SK-N-SH (cell line): ENCODE measurements at places on chromosomes 3 and 15. TPM values are rescaled to one million over a fixed set of nuclear protein-coding genes. Genes with fewer than 3 reads are reported as not detected.

Gene GOLGA6L4
- 0.94 and 1.3 TPM in 2 replicates for polyA plus RNA-seq

- no peak for DNase-seq
These were observed 7.7 kb downstream of the FILIP1L start for GRCh38 chr3:100106531-100107141.

Gene GXYLT2
- polyA plus RNA-seq = 9.1 and 9.3 TPM in 2 replicates

Gene SPINT1
- 0.58 and 2.0 TPM in 2 replicates for polyA plus RNA-seq

DNA sequence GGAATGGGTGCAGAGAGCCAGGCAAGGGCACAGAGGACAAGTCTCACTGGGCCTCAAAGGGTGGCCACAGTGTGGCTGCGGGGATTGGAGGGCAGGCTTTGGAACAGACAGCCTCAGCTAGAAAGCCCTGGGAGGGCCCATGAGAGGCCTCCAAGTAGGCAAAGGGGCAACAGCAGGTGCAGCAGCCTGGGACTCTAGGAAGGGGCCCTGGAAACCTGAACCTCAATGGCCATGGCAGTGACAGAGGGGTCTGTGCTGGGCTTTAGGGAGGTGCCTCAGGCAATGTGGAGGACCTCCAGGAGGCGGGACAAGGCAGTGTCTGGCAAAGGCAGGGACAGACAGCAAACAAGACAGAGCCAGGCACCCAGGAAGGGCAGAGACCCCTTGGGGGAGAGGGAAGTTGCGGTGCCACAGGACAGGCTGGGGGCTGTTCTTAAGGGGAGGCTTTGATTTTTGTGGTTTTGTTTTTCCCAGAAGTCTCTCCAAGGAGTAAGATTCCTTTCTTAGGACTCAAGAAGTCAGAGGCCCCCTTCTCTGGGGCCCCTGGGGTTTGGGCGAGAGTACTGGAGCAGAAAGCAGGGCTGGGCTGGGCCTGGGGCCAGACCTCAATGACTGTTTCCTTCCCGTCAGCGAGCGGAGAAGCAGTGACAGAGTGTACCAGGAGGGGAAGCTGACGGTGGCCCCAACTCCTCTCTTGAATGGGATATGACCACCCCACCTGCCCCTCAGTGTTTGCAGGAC, 9.7 kb downstream of the STOML1 start:
- no peak for DNase-seq

DNA sequence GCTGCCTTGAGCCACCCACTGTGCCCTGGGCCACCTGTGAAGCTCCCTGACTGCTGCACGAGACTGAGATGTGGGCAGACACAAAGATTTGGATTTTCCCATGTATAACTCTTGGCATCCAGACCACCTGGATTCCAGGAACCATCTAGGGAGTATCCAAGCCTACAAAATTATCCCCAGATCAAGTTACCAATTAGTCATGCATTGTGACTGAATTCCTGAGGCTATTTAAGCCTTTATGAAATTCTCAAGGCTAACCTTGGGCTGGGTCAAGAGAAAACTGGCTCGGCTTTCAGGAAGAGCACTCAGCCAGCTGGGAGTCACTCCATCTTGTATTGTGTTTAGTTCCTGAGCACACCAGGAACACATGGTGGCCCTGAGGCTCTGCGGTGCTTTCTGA, 13.3 kb upstream of the ATP13A5 start:
- no peak for DNase-seq

DNA sequence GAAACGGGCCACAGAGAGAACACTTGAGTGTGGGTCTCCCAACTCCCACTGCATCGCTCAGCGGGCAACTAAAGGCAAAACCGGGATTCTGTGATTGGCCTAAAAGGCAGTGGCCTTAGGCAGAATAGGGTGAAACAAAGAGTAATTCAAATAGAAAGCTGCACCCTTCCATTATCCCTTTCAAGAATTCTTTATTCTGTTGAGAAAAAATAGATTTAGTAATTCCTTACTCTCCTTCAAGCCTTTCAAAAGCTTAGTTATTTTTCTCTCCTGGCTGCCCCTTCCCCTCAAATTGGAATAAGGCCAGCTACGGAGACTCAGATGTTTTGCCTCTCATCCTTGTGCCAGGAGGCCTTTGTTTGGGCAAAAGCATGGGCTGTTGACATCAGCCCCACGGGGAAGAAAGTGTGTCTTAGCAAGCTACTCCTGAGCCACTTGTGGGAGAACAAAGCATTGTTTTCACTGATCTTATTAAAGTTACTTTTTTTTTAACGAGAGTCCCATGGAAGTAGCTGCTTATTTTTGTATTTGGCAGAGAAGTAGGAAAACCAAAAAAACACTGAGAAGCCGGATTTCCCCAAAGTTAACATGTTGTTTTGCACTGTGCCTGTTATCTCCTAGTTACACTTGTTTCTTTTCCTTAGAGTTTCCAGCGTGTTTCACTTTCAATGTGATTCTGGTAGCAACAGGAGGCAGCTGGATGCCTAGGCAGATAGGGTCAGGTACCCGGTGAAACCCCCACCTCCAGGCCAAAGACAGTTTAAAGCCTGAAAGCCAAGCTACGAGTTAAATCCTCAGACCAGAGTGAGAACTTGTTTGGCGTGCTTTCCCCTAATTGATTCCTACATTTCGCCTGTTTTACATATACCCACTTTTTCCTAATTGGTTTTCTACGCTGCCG, 2.2 kb downstream of the ST6GAL1 start:
- no peak for DNase-seq

GRCh38 chr3:112569265-112569664, 7.4 kb downstream of the SLC35A5 start:
- DNase-seq = no peak

- DNase-seq = no peak
These were observed 34.6 kb upstream of the SV2B start for GRCh38 chr15:91065505-91065904.

Gene ACTRT3
- polyA plus RNA-seq = 1.2 and 1.6 TPM in 2 replicates

DNA sequence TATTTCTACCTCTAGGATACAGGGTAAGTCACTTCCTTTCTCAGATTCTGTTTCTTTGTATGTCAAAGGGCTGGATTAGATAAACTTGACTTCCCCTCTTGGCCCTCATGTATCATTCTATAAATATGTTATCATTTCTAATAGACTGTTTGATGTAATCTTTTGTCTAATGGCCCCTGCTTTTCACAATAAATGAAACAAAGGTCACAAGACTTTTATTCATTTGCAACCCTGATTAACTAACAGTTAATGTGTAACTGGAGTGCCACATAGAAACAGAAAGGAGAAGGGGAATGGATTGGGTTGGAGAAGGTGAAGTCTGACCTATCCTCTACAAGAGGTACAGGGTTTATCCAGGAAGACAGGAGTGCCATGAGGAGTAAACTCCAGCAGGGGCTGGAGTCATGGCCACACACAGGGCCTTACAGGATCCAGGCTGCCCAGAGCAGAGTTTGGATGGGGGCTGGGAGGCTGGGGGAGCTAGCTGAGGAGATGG, 8.0 kb upstream of the B3GNT5 start:
- no peak for DNase-seq

- no peak for DNase-seq
These were observed 25.9 kb downstream of the RAD18 start for GRCh38 chr3:8937064-8938020.

DNA sequence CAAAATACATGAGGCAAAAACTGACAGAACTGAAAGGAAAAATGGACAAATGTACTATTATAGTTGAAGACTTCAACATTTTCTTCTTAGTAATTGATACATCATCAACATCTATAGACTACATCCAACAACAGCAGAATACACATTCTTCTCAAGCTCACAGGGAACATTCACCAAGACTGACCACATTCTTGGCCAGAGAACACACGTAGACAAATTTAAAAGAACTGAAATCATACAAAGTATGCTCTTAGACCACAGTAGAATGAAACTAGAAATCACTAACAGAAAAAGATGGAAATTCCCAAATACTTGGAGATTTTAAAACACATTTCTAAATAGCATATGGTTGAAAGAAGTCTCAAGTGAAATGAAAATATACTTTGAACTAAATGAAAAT, 55.1 kb upstream of the NSMCE3 start:
- DNase-seq = no peak

Gene TERC
- 0.32 and 0.64 TPM in 2 replicates for polyA plus RNA-seq

Gene PAK6
- 0.07 and 0.16 TPM in 2 replicates for polyA plus RNA-seq

Gene TTC14
- 20.6 and 35.4 TPM in 2 replicates for polyA plus RNA-seq

GRCh38 chr15:27408428-27408827, 437.4 kb downstream of the GABRG3 start:
- DNase-seq = peak; percentile 3

GRCh38 chr3:46236294-46237054, 5.8 kb upstream of the CCR3 start:
- no peak for DNase-seq

DNA sequence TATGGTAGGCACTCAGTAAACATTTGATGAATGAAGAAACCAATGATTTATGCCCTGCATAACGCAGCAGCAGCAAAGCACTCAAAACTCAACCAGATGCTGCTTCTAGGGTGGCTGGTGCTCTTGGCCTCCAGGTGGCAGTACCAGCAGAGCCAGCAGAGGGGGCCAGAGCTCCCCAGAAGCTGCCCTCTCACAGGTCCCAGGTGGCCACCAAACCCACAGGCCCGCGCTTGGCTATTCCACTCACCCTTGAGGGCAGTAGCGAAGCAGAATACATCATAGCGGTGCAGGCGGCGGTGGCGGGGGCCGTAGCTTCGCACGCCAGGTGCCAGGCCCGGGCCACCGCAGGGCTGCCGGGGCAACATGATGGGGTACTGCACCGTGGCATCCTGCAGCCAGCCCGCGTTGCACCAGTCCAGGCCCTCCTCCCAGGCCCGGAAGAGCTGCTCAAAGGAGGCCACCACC, 16.6 kb downstream of the HAPLN3 start:
- peak; percentile 85 for DNase-seq
